Activated CD4-positive, alpha-beta memory T cell treated with anti-CD3 and anti-CD28 coated beads for 36 hours (primary cell): ENCODE measurements at places on chromosomes 5 and 9. TPM values are rescaled to one million over a fixed set of nuclear protein-coding genes. Genes with fewer than 3 reads are reported as not detected.

The HTR1A gene
- not detected for total RNA-seq

DNA sequence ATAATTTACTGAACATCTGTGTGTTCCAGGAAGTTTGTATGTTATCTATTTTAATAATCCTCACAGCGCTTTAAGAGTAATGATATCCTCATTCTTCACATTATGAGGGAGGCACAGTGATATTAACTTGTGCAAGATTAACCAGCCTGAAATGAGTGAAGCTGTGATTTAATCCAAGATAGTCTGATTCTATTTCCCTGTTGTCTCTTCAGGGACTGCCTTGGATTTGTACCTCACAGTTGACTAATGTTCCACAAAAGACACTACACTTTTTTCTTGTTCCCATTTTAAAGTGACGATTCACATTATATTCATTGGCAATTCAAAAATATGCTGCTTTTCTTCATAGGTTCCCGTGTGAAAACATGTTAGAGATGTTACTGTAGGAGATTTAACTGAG is 125.3 kb upstream of the GNA14 start:
- no peaks in the 10 kb centered on the region for H3K27me3 ChIP-seq
- H3K27ac ChIP-seq, result no peak overlapping the region
- peaks cover 20% of the 10 kb centered on the region for H3K4me1 ChIP-seq
- no peak overlapping the region for H3K4me3 ChIP-seq
- peaks cover 36% of the 10 kb centered on the region for H3K36me3 ChIP-seq

GRCh38 chr5:55429613-55430253 is 105.0 kb downstream of the PLPP1 start:
- H3K27ac ChIP-seq, result no peak overlapping the region
- H3K27me3 ChIP-seq, result no peaks in the 10 kb centered on the region
- no peak for DNase-seq
- H3K4me1 ChIP-seq, result peaks cover 5% of the 10 kb centered on the region

- H3K36me3 ChIP-seq, result peaks cover 15% of the 10 kb centered on the region
- H3K4me3 ChIP-seq, result no peak overlapping the region
- no peak overlapping the region for H3K27ac ChIP-seq
- no peaks in the 10 kb centered on the region for H3K4me1 ChIP-seq
These were observed 161.4 kb downstream of the GIN1 start for GRCh38 chr5:102958481-102959011.

GRCh38 chr5:5126444-5126843 is 13.7 kb upstream of the ADAMTS16 start:
- H3K27ac ChIP-seq, result no peak overlapping the region
- H3K4me1 ChIP-seq, result no peaks in the 10 kb centered on the region
- no peaks in the 10 kb centered on the region for H3K36me3 ChIP-seq
- peaks cover 2% of the 10 kb centered on the region for H3K27me3 ChIP-seq

DNA sequence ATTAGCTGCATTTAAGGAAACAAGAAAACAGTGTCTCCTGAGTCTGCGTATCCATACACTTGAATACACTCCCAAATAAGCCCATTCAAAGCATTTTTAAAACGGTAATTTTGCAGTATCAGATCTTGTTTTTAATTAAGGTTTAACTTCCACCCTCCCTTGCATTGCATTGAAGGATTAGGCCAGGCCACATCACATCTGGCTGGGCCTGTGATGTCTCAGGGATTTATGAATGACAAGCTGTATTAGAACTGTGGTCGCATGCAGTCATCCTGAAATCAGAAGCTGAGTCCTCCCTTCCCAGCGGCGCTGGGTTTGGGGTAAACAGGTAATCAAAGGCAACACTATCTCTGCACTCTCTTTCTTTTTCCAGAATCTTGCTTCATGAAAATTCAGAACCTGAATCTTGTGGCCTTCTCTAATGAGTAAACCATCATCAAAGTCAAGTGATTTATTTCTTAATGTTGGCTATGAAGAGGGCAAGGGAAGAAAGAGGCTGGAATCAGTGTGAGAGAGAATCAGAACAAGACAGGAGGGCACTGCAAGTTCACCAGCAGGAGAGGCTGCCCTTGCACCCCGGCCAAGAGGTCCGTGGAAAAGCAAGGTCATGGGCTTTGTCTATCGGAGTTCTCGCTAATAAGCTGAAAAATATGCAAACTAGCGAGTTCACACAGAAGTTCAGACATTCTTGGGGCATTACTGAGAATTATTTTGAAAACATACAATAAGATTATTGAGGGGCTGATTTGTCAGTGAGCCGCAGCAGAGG is 80.0 kb upstream of the ZSWIM6 start:
- no peaks in the 10 kb centered on the region for H3K36me3 ChIP-seq
- no peak overlapping the region for H3K4me3 ChIP-seq
- no peak overlapping the region for H3K27ac ChIP-seq
- H3K27me3 ChIP-seq, result peaks cover 8% of the 10 kb centered on the region
- no peaks in the 10 kb centered on the region for H3K4me1 ChIP-seq
- DNase-seq, result no peak
